ENCODE measurements at places on chromosomes 5 and 9. TPM values are rescaled to one million over a fixed set of nuclear protein-coding genes. Genes with fewer than 3 reads are reported as not detected.
A peak's percentile ranks its signal among the peaks of the same experiment; 100 is the strongest.

DNA sequence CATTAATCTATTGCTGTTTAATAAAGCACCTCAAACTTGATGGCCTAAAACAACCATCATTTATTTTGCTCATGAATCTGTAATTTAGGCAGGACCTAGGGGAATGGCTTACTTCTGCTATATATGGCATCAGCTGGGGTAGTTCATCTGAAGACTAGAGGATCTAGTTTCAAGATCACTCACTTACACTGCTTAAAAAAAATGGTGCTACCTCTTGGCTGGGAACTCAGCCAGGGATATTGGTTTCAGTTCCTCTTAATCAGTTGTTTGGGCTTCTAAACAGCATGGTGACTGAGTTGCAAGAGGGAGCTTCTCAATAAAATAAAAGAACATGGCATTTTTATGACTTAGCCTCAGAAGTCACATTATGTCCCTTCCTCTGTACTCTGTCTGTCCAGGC, 142.0 kb downstream of the FAM114A2 start:
- DNase-seq = no peak

GRCh38 chr5:164593982-164594381, 1088.6 kb downstream of the MAT2B start:
- no peak for DNase-seq

GRCh38 chr9:126146254-126147145, 180.1 kb upstream of the MVB12B start:
- DNase-seq = peak; percentile 17

DNA sequence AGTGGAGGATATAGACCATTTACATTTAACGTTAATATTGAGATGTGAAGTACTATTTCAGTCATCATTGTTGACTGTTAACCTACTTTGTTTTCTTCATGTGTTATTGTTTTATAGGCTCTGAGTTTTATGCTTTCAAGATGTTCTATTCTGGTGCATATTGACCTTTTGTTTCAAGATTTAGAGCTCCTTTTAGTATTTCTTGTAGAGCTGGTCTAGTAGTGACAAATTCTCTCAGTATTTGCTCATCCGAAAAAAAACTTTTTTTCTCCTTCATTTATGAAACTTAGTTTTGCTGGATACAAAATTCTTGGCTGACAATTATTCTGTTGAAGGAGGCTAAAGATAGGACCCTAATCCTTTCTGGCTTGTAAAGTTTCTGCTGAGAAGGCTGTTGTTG, 91.3 kb downstream of the INVS start:
- no peak for DNase-seq

- DNase-seq = no peak
These were observed 1.7 kb downstream of the NELFB start for GRCh38 chr9:137256856-137257255.

The IFNK gene
- total RNA-seq = not detected

All from activated CD4-positive, alpha-beta memory T cell treated with anti-CD3 and anti-CD28 coated beads, Interleukin-2, amount 10 ng/mL, durations not matched to agents 7 days and 5 days (primary cell).